Activated naive CD4-positive, alpha-beta T cell (primary cell): ENCODE measurements at places on chromosomes 5 and 9.

DNA sequence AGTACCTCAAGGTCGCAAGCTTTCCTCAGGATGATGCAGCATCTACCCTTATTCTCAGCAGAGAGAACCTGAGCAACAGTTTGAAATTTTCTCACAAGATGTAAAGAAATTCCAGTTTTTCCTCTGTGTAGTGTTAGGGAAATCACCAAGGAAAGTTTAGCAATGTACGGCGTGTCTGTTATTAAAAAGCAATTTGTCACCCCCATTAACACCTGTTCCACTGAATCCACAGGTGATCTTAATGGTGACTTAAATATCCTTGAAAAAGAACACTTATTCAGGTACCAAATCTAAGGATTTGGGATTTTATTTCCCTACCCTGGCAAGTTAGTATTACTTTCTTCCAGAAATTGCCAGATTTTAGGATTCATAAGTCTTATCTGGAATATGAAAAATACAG lies 77.9 kb upstream of the ATP10B start:
- DNase-seq = no peak

DNA sequence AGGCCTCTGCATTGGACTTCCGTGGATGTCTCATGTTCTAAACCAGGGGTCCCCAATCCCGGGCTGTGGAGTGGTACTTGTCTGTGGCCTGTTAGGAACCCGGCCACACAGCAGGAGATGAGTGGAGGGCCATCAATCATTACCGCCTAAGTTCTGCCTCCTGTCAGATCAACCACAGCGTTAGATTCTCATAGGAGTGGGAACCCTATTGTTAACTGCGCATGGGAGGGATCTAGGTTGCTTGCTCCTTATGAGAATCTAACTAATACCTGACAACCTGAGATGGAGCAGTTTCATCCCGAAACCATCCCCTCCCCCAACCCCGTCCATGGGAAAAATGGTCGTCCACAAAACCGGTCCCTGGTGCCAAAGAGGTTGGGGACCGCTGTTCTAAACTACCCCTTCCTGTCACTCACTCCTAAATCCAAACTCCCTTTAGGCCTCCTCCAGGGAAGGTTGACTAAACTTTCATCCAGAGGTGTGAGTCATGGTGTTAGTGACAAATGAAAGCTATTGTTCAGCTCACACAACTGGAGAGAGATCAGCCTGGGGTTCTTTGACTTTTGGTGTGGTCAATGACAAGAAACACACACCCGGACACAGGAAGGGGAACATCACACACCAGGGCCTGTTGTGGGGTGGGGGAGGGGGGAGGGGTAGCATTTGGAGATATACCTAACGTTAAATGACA lies 9.5 kb downstream of the KCNV2 start:
- no peak for DNase-seq

DNA sequence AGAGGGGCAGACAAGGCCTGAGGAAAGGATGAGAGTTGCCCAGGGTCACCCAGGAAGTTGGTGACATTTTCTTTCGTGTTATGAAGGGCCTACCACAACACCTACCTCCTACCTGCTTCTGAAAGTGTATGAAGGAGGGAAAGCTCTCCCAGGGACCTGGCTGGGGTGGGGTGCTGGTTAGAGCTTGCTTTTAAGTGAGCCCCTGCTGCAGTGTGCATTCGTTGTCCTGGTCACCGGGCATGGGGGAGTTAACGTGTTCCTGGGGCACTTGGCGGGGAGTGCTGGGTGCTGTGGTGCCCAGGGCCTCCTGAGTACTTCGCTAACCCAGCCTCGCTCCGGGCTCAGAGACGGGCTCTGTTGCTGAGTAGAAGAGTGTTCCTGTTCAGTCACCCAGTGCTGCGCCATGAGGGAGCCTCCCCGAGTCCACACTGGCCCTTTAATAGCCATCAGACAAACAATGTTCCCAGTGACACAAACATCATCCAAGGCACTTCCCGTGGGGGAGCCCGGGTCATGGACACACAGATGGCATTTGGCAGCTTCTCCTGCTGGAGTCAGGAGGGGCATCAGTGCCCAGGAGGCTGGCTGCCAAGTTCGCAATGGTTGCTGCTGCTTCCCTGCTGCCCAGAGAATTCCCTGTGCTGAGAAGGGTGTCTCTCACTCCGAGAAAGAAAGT lies 85.7 kb downstream of the AMBP start:
- no peak for DNase-seq

- DNase-seq = no peak
Observed at GRCh38 chr9:105957830-105958229, 263.5 kb downstream of the TMEM38B start.

DNA sequence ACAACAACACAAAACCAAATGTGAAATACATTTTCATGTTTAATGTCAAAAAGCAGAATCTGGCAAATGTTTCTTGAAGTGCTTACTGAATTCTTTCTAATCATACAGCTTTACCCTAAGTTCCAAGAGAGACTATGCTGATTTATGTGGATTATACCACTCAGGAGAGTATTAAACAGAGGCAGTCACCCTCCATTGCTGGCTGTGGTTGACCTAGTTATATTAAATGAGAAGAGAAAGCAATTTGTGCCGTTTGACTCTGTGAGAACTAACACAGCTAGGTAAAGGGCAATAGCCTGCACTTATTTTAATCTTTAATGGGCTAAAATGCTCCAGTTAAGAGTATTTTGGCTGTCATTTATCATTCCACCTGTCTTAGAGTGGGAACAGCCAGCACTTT lies 62.6 kb downstream of the ELL2 start:
- DNase-seq = no peak

DNA sequence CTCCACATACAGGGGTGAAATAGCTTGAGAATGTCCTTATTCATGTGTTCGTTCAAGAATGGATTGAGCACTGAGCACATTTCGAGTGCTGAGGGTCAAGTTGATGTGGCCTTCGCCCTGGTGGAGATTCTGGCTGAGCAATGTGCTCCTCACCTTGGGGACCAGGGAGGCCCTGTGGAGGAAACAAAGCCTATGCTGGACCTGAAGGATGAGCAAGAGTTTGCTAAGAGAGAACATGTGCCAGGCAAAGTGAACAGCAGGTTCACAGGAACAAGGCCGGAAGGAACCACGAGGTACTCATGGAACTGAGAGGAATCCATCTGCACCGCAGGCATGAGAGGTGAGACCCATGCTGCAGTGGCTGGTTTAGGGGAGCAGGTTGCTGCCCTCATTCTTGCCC lies 102.4 kb downstream of the PSD2 start:
- no peak for DNase-seq

DNA sequence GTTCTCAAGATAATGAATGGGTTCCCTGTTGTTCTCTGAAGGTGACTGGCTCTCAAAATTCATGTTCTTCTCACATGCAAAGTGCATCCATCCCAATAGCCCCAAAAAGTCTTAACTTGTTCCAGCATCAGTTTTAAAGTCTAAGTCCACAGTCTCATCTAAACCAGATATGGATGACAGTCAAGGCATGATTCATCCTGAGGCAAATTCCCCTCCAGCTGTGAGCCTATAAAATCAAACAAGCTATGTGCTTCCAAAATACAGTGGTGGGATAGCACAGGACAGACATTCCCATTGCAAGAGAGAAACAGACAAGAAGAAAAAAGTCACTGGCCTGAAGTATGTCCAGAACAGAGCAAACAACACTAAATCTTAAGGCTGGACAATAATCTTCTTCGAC lies 25.4 kb downstream of the FBXO10 start:
- no peak for DNase-seq

DNA sequence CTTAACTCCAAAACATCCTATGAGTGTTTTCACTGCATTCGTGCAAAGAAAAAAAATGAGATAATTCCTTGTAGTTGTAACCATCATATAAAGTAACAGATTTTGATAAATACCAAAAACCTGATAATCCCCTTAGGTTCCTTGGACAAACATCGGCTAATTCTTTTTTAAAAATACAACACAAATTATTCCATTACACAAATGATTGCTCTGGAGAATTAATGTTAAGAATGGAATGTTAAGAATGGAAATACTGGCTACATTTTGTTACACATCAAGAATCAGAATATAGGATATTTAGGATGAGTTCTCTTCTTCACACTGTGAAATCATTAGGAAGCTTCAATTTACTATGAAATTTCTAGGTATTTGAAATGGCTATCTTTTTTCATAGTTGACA lies 139.4 kb downstream of the LPAR1 start:
- no peak for DNase-seq

GRCh38 chr9:132994410-132995120 lies 16.1 kb downstream of the GFI1B start:
- DNase-seq = no peak

GRCh38 chr5:167642779-167643517 lies 648.5 kb upstream of the WWC1 start:
- no peak for DNase-seq

DNA sequence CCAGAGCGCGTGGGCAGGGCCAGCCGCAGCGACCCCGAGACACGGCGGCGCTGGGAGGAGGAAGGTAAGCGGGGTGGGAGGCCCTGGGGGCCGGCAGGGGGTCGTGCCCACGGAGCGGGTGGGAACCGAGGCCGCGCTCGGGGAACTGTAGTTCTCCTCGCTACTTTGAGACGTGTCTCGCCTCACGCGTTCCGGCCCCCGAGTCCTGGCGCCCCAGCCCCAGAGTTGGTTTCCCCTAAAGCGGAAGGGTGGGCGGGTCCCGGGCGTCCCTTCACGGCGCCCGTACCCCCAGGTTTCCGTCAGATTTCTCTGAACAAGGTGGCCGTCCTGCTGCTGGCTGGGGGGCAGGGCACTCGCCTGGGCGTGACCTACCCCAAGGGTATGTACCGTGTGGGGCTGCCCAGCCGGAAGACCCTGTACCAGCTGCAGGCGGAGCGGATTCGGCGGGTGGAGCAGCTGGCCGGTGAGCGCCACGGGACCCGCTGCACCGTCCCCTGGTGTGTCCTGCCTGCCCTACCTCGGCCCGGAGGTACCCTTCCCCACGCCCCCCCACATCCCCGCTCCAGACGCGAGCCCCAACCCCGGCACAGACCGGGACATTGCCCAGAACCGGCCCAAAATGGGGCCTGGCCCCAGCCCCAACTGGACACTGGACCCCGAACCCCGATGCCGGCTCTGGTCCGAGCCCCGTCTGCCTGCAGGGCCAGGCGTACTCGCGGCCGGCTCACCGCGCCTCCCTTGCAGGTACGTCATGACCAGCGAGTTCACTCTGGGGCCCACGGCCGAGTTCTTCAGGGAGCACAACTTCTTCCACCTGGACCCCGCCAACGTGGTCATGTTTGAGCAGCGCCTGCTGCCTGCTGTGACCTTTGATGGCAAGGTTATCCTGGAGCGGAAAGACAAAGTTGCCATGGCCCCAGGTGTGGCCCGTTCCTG lies 709 bp downstream of the UAP1L1 start:
- DNase-seq = no peak
